CD4-positive, alpha-beta memory T cell (primary cell): ENCODE measurements at places on chromosomes 1 and 21. TPM values are rescaled to one million over a fixed set of nuclear protein-coding genes. Genes with fewer than 3 reads are reported as not detected.

The SPEN gene
- 87.8 TPM for total RNA-seq

The TAS1R1 gene
- total RNA-seq, result not detected

The PGLYRP4 gene
- not detected for total RNA-seq

The EFNA4 gene
- total RNA-seq, result 6.0 TPM

The RHD gene
- 0.15 TPM for total RNA-seq

DNA sequence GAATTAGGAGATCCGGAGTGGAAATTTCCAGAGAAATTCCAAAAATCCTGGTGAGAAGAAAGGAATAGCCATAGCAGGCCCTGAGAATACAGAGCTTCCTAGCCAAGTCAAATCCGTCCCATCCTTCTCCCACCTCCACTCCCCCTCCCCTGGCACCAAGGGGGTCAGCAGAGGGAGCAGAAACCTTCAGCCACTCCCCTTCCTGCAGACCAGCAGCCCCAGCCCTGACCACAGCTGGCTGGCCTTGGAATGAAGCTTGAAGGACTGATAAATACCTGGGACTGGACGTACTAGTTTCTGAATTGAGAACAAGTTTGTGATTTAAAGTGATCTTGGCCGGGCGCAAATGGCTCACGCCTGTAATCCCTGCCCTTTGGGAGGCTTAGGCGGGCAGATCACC lies 13.8 kb upstream of the RIPPLY3 start:
- no peak for DNase-seq

DNA sequence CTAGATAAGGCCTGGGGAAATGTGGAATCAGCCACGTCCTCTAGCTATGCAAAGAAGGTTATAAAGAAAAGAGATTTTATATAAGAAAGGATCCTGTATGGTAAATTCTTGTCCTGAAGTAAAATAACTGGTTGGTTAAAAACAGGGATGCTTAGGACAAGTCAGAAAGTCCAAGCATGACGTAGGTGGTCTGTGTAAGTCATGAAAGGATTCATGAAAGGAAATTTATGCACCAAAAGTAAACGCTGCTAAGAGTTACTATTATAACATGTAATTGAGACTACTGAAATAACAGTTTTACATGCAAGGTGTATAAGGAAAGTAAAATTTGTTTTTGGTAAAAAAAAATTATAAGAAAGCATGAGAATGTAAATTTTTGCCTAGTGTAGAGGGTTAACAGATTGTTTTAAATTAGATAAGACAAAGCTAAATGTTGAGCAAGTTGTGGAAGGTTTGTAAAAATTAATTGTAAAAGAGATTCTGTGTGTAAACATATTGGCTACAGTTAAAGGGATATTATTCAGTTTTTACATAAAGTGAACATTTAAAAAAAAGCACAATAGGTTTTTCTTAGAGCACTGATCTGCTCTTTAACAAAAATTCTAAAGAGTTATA lies 43.9 kb downstream of the PIGK start:
- DNase-seq, result no peak

DNA sequence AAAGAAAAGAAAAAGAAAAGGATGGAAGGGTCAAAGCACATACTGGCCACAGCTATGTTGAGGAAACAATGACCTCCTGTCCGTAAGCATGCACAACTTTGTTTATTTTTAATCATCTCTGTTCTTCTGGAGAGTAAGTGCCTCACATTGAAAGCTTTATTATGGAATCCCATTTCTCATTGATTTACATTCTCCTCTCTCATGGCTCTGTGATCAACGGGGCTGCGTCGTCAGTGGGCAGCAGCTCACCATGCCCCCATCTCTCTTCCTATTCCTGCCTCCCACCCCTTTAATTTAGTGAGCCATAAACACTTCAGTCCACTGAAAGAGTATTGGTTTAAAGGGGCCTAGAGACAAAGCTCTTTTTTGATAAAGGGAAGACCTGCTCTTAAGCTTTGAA lies 98.9 kb downstream of the KAZN start:
- no peak for DNase-seq

DNA sequence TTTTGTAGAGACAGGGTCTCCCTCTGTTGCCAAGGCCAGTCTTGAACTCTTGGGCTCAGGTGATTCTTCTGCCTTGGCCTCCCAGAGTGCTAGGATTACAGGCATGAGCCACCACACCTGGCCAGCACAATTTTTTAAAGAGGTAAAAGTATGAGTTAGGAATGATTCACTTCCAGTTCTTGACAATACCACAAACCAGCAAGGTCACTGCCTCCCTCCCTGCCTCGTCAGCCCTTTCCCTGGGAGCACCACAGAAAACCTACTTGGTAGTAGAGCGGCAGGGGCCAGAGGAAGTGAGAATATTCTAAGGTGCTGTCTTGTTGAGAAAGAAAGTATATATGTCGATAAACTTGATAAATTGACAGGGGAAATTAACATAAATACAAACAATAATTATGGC lies 10.8 kb upstream of the CDA start:
- no peak for DNase-seq

DNA sequence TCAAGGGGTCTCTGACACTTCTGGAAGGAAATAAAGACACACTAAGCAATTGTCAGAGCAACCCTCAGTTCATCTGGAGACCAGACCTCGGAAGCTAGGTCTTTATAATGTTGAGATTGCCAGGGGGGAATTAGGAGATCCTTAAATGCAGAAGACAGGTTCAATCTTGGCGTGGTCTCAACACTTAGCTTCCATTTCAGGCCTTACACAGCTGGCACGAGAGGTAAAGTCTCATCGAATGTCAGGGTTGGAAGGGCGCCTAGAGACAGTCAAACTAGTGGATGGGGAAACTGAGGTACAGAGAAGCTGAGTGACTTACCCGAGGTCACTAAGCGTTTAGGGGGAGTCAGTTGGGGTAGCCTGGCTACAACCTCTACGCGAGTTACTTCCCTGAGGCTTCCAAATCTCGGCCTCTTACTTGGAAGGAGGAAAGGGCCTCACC lies 562 bp upstream of the EPB41 start:
- DNase-seq, result no peak

GRCh38 chr1:147201276-147201675 lies 23.9 kb downstream of the FMO5 start:
- no peak for DNase-seq
